ENCODE measurements at places on chromosomes 2 and 18. TPM values are rescaled to one million over a fixed set of nuclear protein-coding genes. Genes with fewer than 3 reads are reported as not detected.
A peak's percentile ranks its signal among the peaks of the same experiment; 100 is the strongest.

DNA sequence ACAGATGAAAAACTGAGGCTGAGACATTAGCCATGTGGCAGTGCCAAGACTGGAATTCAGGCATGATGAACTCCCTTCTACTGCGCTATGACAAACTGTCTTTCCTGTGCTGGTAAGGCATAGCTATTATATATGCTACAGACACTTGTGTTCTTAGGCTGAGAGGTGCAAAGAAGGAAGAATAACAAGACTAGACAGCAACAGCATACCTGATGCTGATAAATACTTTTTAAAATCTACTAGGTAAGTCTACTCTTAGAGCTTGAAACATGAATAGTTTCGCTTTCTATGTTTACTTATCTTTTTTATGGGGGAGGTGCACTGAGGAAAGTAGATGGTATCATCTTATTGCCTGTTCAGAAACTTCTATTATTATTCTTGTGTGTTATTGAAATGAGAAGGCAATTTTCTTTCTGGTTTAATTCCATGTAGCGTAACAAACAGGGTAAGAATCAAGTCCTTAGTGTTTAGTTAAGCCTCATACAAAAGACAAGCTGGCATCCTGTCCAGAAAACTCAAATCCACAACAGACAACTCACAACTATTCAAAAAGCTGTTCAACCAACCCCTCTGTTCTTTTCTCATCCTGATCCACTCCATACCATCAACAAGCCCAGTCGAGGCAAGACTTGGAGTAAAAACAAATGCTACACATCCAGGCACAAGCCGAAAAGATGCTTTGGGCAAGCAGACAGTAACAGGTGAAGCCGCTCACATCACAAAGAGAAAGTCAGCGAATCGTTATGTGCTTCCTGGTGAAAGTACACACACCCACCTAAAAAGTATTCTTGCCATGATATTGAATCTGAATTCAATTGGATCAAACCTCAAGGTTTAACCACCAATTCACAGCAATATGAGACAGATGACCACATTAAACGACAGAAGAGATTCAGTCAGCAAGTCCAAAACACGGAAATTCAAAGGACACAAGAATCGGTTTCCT is 1.5 kb downstream of the TTC32 start:
- no peaks in the 10 kb centered on the region for H3K36me3 ChIP-seq
- peak overlapping the region; percentile 99 for H3K27ac ChIP-seq
- H3K4me3 ChIP-seq: peak overlapping the region; percentile 89
- H3K27me3 ChIP-seq: no peaks in the 10 kb centered on the region

DNA sequence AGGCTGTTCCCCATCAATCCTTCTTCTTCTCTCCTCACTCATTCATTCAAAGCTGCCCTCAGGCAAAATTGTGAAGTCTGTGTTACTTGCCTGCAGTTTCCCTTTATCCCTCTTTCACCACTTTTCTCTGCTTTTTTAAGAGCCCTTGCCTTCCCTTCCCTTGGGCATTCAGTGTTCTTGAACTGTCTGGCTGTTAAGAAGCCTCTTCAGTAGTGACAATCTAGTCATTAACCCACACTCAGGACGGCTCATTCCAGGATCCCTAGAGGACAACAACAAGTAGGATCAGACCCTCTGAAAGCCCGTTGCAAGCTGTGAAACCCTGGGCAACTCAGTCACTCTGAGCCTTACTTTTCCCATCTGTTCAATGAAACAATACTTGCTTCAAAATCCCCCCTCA is 615.7 kb downstream of the EPHA4 start:
- peaks cover 5% of the 10 kb centered on the region for H3K4me1 ChIP-seq
- H3K27ac ChIP-seq: no peak overlapping the region
- no peaks in the 10 kb centered on the region for H3K36me3 ChIP-seq
- H3K27me3 ChIP-seq: no peaks in the 10 kb centered on the region

DNA sequence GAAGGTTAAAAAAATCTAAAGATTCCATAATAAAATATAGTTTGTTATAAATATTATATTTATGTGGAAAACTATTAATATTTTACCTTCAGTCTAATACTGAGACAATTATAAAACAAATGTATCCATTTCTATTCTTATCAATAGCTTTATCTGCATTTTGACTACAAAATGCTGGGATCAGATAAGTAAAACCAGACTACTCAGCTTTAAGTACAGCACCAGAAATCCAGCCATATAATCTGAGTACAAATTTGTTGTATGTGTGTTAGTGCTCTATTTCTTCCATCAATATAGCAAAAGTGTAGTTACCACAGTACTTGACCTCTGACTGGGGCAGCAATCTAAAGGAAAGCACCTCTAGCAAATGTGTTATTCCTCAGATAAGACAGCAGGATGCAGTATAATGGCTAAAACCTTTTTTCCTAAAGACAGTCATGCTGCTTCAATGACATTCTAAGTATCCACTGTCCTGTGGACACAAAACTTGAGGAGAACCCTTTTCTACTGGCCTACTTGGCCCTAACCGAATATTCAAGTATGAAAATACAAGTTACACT is 68.1 kb downstream of the OLA1 start:
- H3K36me3 ChIP-seq: no peaks in the 10 kb centered on the region
- no peak overlapping the region for H3K27ac ChIP-seq
- H3K27me3 ChIP-seq: no peaks in the 10 kb centered on the region
- H3K4me1 ChIP-seq: no peaks in the 10 kb centered on the region
- no peak for DNase-seq
- no peak overlapping the region for H3K4me3 ChIP-seq

- H3K4me3 ChIP-seq: no peak overlapping the region
- no peak for DNase-seq
- no peaks in the 10 kb centered on the region for H3K36me3 ChIP-seq
Measured at GRCh38 chr2:23285091-23285800, 99.7 kb upstream of the KLHL29 start.

DNA sequence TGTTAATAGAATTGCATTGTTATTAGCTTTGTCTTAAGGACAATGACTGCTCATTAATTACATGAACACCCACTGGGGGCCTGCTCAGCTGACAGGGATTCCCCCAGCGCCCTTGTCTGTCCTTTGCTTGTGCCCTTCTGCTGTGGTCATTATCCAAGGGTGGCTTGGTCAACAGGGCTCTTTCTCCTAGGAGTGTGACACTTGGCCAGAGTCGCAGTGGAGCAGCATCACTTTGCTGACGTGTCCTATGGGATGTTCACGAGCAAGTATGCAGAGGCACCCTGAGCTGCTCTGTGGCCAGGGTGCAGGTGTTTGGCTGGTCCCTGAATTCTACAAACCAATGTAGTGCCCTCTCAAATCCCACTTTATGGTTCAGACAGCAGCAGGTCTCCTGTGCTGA is 46.0 kb downstream of the PTGR3 start:
- no peak for DNase-seq
- H3K27ac ChIP-seq: no peak overlapping the region
- no peaks in the 10 kb centered on the region for H3K36me3 ChIP-seq

GRCh38 chr18:78721981-78722380 is 257.6 kb upstream of the SALL3 start:
- H3K36me3 ChIP-seq: no peaks in the 10 kb centered on the region
- H3K4me1 ChIP-seq: no peaks in the 10 kb centered on the region
- H3K4me3 ChIP-seq: no peak overlapping the region

DNA sequence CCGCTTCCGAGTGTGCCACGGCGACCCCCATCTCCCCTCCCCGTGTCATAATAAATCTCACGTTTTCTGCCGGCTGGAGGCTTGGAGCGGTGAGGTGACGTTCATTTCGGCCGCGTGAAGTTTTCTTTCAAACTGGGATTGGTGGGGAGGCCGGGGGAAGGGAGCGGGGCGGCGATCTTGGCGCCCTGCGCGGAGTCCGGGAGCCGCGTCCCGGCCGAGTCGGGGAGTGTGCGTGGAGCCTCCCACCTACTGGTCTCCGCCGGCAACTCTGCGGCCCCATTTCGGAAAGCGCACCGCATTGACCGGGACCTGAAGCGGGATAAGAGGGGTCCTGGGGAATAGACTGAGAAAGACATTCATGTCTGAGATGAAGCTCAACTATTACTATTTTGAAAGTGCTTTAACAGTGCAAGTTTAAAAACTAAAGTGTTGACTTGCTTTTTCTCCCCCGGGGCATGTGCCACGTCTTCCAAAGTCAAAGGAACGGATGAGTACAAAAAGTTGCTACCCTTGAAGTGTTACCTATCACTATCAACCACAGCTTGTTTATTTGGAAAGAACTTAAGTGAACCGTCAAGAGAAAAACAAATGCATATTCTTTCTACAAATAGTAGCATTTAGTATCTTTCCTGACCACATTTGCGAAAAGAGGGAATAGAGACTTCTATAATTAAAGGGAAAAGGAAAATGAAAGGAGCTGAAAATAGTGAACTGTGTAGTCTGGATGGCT is 818 bp upstream of the IKZF2 start:
- peak overlapping the region; percentile 98 for H3K27ac ChIP-seq
- DNase-seq: no peak
- peaks cover 48% of the 10 kb centered on the region for H3K4me1 ChIP-seq
- peak overlapping the region; percentile 85 for H3K4me3 ChIP-seq
- H3K36me3 ChIP-seq: no peaks in the 10 kb centered on the region

GRCh38 chr2:214631406-214631805 is 178.1 kb downstream of the BARD1 start:
- no peaks in the 10 kb centered on the region for H3K27me3 ChIP-seq
- H3K4me3 ChIP-seq: no peak overlapping the region
- DNase-seq: no peak
- no peak overlapping the region for H3K27ac ChIP-seq

- H3K4me3 ChIP-seq: no peak overlapping the region
- H3K27ac ChIP-seq: no peak overlapping the region
- no peak for DNase-seq
- H3K27me3 ChIP-seq: no peaks in the 10 kb centered on the region
- H3K4me1 ChIP-seq: no peaks in the 10 kb centered on the region
- H3K36me3 ChIP-seq: no peaks in the 10 kb centered on the region
Measured at GRCh38 chr18:37289423-37289822, 276.2 kb downstream of the CELF4 start.

DNA sequence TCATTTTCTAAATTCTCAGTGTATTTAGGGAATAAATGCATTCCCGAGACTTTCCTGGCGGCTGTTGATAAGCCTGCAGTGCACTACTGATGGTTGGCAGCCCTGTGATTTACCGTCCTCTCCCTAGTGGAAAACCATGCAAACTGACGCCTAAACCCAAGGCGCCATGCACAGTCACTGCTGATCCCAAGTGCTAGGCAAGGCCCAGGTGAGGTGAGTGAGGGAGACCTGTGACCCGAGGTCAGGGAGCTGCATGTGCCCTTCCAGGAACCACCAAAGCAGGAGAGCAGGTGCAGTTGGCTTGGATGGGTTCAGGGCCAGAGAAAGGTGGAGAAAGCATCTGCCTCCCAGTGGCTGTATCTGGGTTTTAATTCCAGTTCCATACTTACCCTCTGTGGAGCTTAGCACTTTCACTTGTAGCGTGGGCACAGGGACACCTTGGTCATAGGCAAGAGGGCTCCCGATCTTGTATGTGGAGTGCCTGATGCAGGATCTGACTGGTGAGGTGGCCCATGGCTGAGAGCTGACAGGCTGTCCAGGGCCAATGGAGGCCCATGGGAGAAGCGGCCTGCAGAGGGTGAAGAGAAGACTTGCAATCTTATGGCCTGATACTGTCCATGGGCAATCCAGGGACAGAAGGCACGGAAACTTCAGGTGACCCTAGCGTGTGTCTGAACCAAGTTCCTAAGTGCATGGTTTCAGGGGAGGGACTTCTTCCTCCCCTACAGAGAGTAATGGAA is 131.3 kb downstream of the SH3RF3 start:
- H3K36me3 ChIP-seq: no peaks in the 10 kb centered on the region
- H3K27ac ChIP-seq: no peak overlapping the region
- DNase-seq: no peak
- no peak overlapping the region for H3K4me3 ChIP-seq
- no peaks in the 10 kb centered on the region for H3K27me3 ChIP-seq

DNA sequence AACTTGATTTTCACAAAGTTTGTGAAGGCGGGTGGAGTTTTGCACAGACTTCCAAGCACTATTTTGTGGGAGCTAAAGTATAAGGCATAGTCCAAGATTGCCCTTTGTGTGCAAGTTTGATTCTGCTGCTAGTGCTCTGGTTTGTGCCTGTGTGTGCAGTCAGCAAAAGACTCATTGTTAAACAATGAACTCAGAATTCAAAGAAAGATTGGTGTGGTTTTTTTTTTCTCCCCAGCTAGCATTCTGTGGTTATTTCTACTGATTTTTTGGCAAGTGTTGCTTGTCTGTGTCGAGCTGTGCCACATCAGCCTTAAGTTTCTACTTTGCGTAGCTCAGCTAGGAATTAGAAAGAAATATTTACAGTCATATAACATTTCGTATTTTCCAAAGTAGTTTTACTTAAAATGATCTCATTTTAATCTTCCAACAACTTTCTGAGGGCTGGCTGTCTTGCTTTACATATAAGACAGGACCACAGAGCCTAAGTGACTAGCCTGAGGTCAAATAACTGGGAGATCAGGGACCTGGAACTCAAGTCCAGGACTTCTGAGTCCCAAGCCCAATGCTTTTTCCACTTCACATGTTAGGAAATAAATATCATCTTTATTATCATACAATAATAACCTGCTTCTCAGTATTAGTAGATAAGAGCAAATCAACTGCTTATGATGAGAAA is 69.8 kb downstream of the BABAM2 start:
- H3K27ac ChIP-seq: peak overlapping the region; percentile 42
- H3K4me1 ChIP-seq: peaks cover 31% of the 10 kb centered on the region
- no peaks in the 10 kb centered on the region for H3K27me3 ChIP-seq
- H3K36me3 ChIP-seq: no peaks in the 10 kb centered on the region
- no peak overlapping the region for H3K4me3 ChIP-seq

- no peaks in the 10 kb centered on the region for H3K36me3 ChIP-seq
- peak overlapping the region; percentile 23 for H3K4me3 ChIP-seq
- no peak for DNase-seq
Measured at GRCh38 chr2:66929632-66930338, 467.3 kb upstream of the ETAA1 start.

DNA sequence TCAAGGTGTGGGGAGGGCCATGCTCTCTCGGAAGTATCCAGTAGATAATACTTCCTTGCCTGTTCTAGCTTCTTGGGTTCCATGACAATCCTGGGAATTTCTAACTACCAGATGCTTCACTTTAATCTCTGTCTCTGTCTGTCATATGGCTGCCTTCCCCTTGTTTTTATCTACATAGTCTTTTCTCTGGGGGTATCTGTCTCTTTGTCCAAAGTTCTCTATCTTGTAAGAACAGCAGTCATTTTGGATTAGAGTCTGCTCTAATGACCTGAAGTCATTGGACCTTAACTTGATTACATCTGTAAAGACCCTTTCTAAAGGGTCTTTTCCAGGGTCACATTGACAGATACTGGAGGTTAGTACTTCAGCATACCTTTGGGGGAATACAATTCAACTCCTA is 11.4 kb upstream of the EPB41L5 start:
- H3K4me1 ChIP-seq: no peaks in the 10 kb centered on the region
- no peak overlapping the region for H3K4me3 ChIP-seq
- no peaks in the 10 kb centered on the region for H3K27me3 ChIP-seq
- no peak overlapping the region for H3K27ac ChIP-seq

Gene SH3RF3
- 2.4 TPM for total RNA-seq

Gene PIGN
- 26.1 TPM for total RNA-seq

Gene IGFBP2
- 174 TPM for total RNA-seq

Gene PLEKHH2
- total RNA-seq: 14.4 TPM

Gene SPP2
- total RNA-seq: not detected
